ENCODE measurements at places on chromosomes 5 and 9.

DNA sequence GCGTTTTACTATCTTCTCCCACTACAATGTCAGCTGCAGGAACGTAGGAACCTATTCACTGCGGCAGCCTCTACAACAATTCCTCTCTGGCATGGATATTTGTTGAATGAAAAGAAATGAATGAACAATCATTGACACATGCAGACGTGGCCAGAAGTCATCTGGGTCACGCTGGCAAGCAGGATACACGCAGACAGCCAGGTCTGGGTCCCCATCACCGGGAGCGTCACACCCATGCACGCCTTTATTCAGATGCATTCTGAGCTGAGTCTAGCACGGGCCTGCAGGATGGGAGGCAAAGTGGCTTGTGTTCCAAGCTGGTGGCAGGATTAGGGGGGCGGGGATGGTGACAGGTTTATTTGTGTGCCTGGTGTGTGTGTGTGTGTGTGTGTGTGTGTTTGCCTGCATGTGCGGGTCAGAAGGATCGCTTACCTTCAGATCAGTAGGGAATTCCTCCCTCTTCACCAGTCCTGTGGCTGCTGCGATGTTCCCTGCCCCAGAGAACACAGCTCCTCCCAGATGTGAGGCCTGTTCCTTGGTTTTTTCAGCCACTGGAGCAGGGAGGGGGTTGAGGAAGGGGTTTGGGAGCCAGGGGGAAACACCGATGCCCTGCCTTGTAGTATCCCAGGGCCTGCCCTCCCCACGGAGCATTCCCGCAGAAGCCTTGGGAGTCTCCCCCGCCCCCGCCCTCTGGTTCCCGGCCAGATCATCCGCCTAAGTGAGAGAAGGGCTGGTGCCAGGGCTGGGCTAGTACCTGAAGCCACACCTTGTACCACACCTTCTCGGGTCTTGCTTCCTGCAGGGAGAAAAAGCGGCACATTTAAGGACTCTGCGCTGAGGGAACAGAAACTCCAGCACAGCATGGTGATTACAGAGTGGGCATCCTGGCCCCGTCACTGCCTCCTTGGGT is 4.1 kb downstream of the SNCB start:
- no peak for DNase-seq

DNA sequence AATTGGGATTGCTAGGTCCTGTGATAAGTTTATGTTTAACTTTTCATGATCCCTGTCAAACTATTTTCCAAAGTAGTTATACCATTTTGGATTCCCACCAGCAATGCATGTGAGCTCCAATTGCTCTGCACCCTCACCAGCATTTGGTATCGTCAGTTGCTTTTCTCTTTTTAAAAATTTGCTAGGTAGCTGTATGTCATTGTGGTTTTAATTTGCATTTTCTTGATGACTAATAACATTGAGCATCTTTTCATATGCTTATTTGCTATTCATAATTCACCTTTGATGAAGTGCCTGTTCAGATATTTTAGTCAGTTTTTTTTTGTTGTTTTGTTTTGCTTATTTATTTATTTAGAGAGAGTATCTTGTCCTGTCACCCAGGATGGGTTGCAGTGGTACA is 12.5 kb downstream of the TAF1L start:
- DNase-seq: no peak

GRCh38 chr5:126888175-126888574 is 111.2 kb downstream of the LMNB1 start:
- no peak for DNase-seq

DNA sequence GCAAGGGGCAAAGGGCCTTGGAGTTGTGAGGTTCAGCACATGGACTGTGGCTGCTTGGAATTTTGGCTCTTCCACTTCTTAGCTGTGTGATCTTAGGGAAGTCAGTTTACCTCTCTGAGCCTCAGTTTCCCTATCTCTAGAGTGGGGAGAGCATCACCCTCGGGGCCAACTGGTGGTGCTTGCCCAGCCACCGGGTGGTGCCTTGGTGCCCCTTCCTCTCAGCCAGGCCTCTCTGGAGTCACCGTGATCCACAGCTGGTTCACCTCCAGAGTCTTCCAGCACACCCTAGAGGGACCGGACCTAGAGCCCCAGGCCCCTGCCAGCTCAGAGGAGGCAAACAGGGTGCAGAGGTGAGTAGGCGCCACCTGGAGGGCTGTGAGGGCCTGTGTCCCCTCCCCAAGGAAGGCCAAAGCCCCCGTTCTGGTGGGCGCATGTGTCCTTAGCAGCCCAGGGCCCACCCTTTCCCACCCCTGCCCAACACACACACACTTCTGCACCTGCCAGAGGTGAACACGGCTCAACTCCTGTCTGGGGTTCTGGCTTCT is 7.7 kb downstream of the ADGRD2 start:
- DNase-seq: no peak

GRCh38 chr5:98474782-98475181 is 298.7 kb upstream of the RGMB start:
- no peak for DNase-seq

DNA sequence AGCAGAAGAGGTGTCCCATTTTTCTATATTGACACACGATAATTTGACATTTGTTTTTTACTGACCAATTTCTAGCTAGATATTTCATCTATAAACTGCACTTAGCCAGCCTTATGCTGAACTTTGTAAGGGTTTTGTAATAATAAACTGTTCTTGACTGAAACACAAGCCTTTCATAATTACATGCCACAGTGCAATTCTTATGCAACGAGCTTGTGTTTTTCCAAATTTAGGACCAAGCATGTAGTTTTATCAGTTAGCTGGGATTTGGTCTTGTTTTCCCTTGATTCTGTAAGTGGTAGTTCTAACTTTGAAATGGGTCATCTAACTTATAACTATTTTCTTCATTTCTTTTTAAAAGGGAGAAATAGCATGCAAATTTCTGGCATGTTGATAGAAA is 1.3 kb upstream of the LURAP1L start:
- no peak for DNase-seq

Measured in CD4-positive, alpha-beta T cell treated with Interleukin-2 at 100 ng/mL for 4 hours (primary cell).